WTC11 (cell line): ENCODE measurements at places on chromosomes 5 and 9.
A peak's percentile ranks its signal among the peaks of the same experiment; 100 is the strongest.

- DNase-seq = no peak
Measured at GRCh38 chr5:172452398-172453205, 1.7 kb downstream of the SH3PXD2B start.

GRCh38 chr5:59095480-59095879, 512.6 kb downstream of the RAB3C start:
- no peak for DNase-seq

GRCh38 chr5:1243487-1244130, 18.4 kb downstream of the SLC6A18 start:
- DNase-seq = peak; percentile 47

DNA sequence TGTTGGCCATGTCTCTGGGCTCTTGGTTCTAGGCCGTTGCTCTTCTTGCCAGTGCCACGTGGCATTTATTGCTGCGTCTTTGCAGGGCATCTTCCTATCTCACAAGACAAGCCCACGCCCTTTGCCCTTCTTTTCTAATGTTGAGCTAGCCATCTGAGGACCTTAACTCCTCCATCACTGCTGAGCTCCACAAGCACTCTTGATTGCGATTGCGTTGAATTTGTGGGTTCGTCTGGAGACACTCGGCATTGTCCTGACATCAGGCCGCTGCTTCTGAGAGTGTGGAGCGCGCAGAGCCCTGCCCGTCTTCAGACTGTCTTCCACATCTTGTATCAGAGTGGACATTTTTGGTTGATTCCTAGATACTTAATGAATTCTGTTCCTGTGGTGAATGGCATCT, 14.5 kb upstream of the FCN1 start:
- no peak for DNase-seq

DNA sequence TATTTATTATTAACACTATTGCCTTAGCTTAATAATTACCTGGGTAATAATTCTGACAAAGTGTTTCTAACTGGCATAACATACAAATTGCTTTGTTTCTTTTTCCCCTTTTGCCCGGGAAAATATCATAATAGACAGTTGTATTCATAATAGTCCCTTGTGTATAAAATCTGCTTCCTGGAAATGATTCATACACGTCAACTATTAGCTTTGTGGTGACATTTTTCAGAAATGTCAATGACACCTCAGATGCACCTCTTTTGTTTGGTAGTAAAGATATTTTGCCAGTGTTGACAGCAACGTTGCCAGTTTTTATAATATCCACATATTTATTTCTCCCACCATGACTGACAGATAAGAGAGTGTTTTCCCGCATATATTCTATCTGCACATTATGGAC, 73.0 kb downstream of the RASEF start:
- no peak for DNase-seq

DNA sequence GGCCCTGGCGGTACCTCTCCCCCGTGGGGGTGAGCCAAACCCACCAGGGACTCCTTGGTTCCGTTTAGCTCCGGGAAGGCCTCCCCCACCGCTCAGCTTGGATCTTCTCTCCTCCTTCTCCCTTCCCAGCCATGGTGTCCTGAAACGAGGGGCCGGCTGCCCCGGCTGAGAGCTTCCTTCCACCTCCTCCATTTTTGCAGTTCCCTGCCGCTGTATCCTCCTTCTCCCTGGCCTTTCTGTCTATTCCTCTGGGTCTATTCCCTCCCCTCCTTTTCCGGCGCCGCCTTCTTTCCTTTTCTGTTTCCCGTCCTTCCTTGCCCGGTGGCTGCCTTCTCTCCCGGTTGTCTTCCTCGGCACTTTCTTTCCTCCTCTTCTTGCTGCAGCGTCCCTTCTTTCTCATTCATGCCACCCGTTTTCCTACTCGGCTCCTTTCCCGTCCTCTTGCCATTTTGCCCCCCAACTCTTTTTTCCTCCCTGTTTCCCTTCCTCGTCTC, 110.4 kb downstream of the LIFR start:
- no peak for DNase-seq

DNA sequence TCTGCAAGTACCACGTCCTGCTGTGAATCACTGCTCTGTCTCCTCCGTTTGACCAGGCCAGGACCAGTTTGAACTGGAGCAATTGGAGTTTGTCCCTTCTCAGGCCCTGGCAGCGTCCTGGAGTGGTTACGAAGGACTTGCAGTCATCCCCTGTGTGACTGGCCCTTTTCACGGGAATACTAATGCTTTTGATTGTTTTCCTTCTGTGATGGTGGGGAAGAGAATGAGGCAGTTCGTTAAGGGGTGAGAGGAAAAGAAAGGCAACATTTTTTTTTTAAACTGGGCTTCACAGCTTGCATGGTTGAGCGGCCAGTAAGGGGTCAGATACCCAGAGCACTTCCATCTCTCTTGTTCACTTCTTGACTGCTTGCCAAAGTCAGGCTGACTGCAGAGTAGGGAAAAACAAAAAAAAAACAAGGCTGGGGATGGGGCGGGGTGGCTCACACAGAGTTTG, 153.5 kb upstream of the STK32A start:
- no peak for DNase-seq

DNA sequence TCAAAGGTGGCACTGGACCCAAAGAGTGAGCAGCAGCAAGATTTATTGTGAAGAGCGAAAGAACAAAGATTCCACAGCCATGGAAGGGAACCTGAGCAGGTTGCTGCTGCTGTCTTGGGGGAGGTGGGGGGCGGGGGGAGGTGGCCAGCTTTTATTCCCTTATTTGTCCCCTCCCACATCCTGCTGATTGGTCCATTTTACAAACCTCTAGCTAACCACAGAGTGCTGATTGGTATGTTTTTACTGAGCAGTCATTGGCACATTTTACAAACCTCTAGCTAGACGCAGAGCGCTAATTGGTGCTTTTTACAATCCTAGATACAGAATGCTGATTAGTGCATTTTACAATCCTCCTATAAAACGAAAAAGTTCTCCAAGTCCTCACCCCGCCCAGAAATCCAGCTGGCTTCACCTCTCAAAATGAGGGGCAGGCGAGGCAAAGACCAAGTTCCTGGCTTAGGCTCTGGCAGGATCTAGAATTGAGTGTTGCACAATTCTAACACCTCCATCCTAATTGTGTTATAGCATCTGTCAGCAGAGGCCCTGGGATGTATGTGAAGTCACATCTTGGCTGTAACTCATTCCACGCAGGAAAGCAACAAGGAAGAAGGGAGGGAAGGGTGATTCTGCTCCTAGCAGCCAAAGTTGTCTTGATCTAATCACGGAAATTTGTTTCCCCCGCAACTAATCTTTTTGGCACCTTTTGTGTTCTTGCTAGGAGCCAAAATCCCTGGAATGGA, 34.3 kb downstream of the ROR2 start:
- DNase-seq = no peak

DNA sequence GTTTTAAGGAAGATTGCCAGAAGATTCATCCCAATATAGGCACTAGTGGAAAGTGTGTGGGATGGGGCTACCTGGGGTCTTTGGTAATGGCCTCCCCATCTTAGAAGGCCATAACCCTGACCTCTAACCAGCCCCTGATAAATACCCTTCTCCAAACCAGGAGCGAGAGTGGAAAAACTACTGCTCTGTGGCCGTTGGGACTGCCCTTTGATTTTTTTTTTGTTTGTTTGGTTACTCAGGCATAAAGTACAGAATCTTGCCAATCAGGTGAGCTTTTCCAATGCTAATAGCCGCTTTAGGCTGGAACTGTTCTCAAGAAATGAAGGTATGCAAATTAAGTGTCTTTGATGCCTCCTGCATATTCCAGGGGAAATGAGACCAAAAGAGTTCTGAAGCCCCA, 153.7 kb downstream of the ADAMTS12 start:
- no peak for DNase-seq

DNA sequence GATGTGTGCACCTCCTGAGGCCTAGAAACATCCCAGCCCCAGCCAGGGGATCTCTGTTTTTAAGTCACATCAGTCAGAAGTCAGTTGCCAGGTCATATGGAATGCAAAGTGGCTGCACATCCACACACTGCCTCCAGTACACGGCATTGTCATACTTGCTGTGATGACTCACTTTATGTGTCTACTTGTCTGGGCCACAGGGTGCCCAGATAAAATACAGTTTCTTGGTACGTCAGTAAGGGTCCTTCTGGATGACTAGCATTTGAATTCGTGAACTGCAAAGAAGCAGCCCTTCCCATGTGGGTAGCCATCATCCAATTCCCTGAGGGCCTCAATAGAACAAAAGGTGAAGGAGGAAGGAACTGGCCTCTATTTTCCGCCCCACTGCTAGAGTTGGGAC, 27.7 kb downstream of the AUH start:
- DNase-seq = no peak

GRCh38 chr9:16210440-16210839, 657.6 kb downstream of the CCDC171 start:
- DNase-seq = no peak

DNA sequence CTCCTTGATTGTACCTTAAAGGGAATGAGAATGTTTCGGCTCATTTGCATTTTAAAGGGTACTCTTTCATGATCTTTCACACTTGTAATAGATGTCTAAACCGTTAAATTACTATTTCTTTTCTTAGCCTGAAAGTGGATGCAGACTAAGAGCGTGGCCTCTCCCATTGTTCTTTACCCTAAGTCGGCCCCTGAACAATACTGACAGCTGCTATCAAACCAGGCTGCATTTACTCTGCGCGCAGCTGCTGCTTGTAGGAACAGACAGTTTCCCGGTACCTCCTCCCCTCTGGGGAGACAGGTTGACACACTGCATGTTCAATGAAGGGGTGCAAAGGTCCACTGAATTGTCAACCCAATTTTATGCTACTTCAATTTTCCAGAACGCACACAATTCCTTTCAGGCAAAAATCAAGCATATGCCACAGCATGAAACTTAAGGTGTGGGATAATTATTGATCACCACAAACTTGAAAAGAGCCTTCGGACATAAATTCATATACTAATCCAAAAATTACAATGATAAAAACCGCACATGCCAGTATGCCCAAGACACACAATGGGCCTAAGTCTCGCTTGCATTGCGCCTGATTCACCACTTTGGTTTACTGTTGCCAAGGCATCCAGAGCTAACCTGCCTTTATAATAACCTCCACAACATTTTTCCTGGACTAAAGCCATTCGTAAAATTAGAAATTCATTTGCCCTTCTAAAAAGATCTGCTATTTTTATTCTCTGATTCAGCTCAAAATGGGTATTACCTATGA, 39.7 kb downstream of the TLE1 start:
- DNase-seq = no peak

DNA sequence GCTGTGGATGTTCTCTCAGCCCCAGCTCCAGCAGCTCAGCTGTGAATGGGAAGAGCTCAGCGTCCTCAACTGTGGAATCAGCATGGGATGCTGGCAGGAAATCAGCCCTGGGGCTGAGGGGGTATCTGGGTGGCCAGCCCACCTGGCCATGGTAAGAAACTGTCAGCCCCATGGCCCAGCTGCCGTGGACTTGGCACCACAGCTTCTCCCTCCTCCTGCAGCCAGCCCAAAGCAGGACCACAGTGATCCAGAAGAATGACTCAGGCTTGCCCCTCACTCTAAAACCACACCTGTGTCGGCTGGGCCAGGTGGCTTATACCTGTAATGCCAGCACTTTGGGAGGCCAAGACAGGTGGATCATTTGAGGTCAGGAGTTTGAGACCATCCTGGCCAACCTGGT, 48.0 kb downstream of the SAR1B start:
- DNase-seq = no peak

GRCh38 chr5:170330568-170331054, 33.0 kb upstream of the LCP2 start:
- DNase-seq = no peak

DNA sequence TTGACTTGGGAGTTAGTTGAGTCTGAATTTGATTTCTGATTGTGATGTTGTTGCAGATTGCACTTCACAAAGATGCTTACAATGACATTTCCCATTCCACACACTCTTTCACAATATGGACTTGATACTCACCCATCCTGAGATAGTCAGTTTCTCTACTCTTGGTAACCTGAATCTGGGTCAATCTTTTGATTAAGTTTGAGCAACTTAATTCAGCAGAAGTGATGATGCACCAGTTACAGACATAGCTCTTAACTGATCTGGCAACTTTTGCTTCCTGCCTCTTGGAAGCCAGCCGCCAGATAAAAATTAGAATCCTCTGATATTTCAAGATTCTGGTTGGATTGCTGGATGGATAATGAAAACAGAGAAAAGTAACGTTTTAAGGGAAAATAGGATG, 79.7 kb upstream of the OSMR start:
- no peak for DNase-seq

GRCh38 chr5:170273968-170274710, 23.4 kb downstream of the LCP2 start:
- peak; percentile 72 for DNase-seq

DNA sequence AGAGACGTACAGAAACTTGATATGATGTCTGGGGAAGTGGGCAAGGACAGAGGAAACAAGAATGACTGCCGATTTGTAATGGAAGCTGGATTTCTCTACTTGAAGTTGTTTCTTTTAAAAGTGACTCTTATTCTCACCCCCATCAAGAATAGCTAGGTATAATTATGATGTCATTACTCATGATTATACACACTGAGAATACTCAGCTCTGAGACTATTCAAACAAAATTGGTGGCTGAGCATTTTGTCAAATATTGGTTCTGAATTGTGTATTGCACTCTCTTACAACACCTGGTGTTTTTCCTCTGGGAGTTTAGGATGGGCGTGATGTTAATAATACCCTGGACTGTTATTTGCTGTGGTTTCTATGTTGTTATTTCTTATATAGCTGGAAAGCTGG, 46.3 kb downstream of the MAST4 start:
- DNase-seq = no peak

GRCh38 chr5:107668154-107669095, 2.3 kb downstream of the EFNA5 start:
- DNase-seq = no peak

DNA sequence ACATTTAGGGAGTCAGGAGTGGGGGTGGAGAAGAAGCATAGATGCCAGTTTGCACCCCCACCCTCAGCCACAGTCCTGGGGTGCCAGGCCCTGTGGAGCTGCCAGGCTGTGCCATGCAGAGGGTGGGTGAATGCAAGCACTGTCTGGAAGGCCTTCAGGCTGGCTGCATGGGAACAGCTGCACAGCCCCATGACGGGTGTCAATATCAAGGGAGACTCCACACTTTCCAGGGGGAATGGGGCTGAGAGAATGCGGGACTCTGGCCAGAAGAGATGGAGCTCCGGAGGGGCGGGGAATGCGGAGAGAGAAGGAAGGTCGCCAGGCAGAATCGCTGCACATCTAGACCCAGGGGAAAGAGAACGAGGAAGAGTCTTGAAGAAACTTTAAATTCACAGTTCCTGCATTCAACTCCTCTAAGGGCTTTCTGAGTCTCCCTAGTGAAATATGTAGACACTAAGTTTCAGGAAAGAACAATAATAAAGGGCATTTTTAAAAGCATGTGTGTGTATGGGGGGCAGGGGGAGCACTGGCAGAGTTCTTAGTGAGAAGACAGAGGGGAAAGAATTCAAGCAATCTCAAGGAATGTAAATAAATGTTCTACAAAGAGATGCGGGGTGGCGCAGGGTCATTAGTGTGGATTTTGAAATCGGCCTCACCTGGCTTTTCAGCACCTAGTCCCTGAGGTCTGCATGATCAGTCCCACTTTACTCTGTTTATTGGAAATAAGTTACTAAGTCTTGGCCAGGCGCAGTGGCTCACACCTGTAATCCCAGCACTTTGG, 59.1 kb downstream of the BOD1 start:
- no peak for DNase-seq

GRCh38 chr5:81212211-81212751, 20.8 kb upstream of the CKMT2 start:
- DNase-seq = no peak
